ENCODE measurements at places on chromosomes 12 and 14.

GRCh38 chr12:46788072-46788887 lies 37.5 kb downstream of the SLC38A4 start:
- no peak for DNase-seq

DNA sequence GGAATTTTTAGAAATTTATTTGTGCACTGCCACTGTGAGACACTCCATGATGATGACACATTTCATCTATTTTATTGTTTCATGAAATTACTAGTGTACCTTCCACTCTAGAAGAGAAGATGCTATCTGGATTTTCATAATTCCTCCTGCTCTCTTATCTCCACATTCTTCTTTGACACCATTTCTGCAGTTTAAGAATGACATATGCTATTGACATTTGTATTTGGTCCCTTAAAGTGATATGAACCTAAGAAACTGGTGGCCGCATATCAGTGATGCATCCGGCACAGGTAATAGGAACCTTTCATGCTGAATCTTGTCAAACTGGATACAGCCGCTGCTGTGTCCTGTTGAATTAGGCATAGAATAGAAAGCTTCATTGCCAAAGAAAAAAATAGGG lies 696.3 kb downstream of the TMEM121 start:
- no peak for DNase-seq

GRCh38 chr12:1738446-1738845 lies 47.6 kb downstream of the ADIPOR2 start:
- DNase-seq: no peak

DNA sequence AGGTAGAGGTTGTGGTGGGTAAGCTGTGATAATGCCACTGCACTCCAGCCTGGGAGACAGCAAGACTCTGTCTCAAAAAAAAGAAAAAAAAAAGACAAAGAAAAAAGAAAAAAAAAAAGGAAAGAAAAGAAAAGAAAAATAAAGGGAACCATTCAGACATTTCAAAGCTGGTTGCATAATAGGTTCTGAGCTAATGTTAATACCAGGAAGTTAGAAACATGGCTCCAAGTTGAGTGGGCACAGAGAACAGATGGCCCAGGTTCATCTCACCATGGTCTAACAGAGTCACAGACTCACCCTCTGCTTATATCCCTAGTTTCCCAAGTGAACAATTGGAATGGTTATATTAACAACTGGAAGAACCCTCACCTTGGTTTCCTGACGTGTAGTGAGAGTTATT lies 17.4 kb upstream of the ZDHHC17 start:
- DNase-seq: no peak

DNA sequence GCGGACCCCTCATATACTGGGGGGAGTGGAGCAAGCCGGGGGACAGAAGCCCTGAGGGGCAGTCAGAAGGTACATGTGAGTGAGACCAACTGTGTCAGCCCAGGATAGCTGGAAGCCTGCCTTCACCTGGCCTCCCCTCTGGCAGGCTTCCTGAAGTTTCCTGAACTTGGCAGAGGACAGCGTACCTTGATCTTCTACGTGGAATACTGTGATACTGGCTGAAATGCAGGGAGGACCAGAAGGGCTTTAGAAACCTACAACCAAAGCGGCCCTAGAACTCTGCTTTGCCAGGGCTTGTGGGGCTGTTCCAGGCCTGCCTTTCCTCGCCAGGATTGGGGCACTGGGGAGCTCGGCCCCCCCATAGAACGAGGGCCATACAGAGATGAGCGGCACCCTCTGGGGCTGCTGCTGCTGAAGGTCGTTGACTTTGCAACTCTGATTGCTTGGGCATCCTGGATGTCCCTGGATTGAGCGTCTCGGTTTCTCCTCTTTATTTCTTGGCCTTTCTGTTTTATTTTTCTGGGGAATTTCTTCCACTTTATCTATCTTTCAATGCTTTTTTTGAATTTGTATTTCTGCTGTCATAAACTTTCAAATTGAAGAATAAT lies 66.5 kb downstream of the SLC25A47 start:
- DNase-seq: no peak

DNA sequence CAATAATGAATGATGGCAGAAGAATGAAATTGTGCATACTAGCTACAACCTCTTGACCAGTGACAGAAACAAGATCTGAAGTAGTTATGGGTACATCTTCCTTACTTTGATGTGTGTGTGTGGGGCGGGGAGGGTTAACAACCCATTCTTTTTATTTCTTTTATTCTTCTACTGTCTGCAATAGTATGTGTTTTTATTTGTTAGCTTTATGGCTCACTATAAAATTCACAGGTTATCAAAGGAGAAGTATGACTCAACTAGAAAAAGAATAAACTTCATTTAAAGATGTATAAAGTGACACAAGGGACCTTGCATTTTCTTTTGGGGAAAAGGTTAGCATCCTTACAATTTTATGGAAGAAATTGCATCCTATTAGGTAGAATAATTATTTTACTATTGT lies 430.5 kb downstream of the DAD1 start:
- no peak for DNase-seq

DNA sequence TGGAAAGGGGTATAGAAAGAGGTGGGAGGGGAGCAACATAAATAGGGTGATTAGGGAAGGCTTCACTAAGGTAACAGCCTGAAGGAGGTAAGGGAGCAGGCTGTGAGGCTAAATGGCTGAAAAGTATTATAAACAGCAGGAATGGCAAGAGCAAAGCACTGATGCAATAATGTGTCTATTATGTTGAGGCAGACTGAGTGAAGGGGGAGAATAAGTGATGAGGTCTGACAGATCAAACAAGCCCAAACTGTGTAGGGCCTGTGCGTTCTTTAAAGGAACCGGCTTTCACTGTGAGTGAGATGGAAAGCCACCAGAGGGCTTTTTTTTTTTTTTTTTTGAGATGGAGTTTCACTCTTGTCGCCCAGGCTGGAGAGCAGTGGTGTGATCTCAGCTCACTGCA lies 6.7 kb upstream of the VCPKMT start:
- no peak for DNase-seq

- DNase-seq: no peak
Measured at GRCh38 chr12:66929121-66929520, 250.2 kb upstream of the GRIP1 start.

DNA sequence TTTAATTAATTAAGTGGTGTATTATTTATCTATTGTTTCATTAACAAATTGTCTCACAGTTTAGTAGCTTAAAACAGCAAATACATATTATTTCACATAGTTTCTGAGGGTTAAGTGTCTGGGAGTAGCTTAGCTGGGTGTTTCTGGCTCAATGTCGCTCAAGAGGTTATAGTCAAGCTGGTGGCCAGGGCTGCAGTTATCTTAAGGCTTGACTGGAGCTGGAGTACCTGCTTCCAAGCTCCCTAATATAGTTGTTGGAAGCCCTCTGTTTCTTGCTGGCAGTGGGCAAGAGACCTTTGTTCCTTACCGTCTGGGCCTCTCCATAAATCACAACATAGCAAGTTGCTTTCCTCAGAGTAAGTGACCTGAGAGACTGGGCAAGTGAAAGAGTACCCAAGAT lies 66.6 kb downstream of the RAD51B start:
- DNase-seq: no peak

DNA sequence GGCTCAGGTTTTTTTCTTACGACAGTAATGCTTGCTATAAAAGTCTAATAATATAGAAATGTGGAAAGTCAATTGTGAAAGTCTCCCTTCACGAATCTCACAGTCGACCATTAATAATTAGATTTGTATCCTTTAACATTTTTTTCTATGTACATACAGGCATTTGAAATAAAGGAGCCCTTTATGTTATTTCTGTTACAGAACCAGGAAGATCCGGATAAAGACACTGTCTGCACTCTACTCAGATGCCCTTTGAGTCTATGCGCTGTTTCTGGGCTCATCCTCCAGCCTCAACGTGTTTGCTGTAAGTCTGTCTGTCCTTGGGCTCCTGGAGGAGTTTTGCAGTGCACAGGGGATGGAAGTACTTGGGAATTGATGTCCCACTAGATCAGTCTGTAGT lies 212.2 kb upstream of the ATP2B1 start:
- DNase-seq: no peak

GRCh38 chr12:64268409-64268808 lies 46.3 kb upstream of the KICS2 start:
- no peak for DNase-seq

DNA sequence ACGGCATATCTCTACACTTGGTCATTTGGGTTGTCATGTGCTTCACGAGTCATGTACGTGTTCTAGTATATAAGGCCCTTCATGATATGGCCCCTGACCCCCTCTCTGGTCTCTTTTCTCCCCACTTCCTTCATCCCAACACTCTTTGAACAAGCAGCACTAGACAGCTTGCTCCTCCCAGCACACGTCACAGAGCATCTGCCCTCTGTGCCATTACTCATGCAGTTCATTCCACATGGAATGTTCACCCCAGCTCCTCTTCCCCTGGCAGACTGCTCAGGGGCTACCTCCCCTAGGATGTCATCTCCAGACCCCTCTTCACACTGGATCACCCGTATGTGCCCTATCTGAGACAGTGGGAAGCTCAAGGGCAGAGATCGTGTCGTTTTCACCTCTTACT lies 14.1 kb upstream of the LRP1-AS start:
- no peak for DNase-seq

GRCh38 chr14:94029265-94029664 lies 3.1 kb downstream of the OTUB2 start:
- DNase-seq: no peak

DNA sequence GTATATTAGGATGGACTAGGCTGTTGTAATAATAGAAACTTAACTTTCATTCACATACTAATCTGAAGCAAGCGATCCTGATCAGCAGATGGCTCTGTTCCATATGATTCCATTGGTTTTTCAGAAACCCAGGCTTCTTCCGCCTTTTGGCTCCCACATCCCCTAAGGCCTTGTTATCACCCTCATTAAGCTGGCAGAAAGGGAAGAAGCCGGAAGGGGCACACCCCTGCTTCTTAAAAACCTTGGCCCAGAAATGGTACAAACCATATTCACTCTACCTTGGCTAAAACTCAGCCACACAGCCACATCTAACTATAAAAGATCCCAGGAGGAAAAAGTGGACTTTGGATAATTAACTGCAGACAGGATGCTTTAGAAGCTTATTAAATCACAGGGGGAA lies 329.2 kb downstream of the PCNX1 start:
- DNase-seq: no peak

- DNase-seq: no peak
Measured at GRCh38 chr12:51621156-51621922, 30.3 kb downstream of the SCN8A start.

GRCh38 chr14:42222924-42223471 lies 616.3 kb downstream of the LRFN5 start:
- peak; percentile 36 for DNase-seq

GRCh38 chr14:101497684-101498525 lies 63.4 kb upstream of the DIO3 start:
- no peak for DNase-seq

DNA sequence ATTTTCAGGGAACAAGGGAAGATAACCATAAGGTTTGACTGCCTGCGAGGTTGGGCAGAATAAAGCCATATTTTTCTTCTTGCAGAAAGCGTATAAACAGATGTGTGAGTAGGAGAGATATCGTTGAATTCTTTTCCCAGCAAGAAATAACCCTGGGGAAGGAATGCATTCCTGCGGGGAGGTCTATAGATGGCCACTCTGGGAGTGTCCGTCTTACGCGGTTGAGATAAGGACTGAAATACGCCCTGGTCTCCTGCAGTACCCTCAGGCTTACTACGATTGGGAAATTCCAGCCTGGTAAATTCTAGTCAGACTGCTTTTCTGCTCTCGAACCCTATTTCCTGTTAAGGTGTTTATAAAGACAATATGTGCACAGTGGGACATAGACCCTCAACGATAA lies 225.0 kb downstream of the LRIG3 start:
- DNase-seq: no peak

DNA sequence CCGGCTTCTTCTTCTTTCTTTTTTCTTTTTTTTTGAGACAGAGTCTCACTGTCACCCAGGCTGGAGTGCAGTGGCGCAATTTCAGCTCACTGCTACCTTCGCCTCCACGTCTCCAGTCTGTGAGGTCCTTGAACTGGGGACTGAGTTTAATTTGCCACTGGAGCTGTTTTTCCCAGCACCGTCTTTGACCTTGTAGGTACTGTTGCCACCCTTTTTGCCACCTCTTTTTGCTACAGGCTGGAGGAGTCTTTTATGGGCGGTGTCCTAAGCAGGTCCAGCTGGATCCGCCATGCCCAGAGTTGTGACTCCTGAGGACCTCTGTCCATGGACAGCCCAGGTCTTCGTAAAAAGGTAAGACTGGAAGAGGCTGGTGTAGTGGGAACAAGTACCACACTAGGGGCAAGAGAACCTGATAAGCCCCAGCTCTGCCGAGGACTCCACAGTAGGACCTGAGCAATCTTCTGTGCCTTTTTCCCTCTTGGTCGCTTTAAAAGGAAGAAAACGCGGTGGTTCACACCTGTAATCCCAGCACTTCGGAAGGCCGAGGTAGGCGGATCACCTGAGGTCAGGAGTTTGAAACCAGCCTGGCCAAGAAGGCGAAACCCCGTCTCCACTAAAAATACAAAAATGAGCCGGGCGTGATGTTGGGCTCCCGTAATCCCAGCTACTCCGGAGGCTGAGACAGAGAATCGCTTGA lies 946 bp downstream of the RNU4-2 start:
- no peak for DNase-seq

GRCh38 chr12:57626111-57626920 lies 6.7 kb downstream of the B4GALNT1 start:
- no peak for DNase-seq

- no peak for DNase-seq
Measured at GRCh38 chr14:71339650-71340415, 432.6 kb downstream of the PCNX1 start.

GRCh38 chr12:5222011-5222461 lies 178.4 kb downstream of the KCNA5 start:
- no peak for DNase-seq

DNA sequence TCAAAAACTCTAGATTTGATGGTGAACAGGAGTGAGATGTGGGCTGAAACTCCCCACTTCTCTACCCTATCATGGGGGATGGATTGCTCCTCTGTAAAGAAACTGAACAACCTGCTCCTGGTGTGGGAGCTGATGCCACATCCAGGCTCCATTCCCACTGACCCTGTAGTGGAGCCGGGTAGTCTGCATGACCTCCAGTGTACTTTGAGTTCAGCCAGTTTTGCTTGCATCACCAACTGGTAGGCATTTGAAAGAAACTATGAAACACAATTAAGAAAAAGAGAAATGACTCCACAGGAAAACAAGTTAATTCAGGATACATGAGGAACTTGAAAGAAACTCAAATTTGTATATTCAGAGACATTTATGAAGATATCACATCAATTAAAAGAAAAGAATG lies 27.3 kb upstream of the EMP1 start:
- no peak for DNase-seq

GRCh38 chr14:89473989-89474388 lies 57.0 kb upstream of the FOXN3 start:
- DNase-seq: no peak
